ENCODE measurements at places on chromosomes 12 and 14.

DNA sequence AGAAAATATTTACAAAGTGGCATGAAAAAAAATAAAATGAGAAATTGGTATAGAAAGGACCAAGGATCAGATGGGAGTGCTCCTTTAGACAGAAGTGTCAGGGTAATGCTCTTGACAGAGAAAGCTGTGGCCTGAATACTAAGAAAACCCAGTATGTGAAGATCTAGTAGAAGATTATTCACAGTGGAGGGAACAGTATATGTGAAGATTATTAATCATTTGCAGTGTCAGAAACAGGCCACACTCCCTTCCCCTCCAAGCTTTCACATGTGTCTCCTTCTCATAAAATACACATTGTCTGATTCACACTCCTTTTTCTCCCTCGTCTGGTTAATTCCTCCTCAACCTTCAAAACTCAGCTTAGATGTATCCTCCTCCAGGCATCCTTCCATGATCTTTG, 41.3 kb downstream of the CAPS2 start:
- DNase-seq = no peak

GRCh38 chr14:73397810-73398209, 60.5 kb downstream of the NUMB start:
- no peak for DNase-seq

GRCh38 chr12:9699269-9699897, 29.9 kb downstream of the CLEC2D start:
- no peak for DNase-seq

DNA sequence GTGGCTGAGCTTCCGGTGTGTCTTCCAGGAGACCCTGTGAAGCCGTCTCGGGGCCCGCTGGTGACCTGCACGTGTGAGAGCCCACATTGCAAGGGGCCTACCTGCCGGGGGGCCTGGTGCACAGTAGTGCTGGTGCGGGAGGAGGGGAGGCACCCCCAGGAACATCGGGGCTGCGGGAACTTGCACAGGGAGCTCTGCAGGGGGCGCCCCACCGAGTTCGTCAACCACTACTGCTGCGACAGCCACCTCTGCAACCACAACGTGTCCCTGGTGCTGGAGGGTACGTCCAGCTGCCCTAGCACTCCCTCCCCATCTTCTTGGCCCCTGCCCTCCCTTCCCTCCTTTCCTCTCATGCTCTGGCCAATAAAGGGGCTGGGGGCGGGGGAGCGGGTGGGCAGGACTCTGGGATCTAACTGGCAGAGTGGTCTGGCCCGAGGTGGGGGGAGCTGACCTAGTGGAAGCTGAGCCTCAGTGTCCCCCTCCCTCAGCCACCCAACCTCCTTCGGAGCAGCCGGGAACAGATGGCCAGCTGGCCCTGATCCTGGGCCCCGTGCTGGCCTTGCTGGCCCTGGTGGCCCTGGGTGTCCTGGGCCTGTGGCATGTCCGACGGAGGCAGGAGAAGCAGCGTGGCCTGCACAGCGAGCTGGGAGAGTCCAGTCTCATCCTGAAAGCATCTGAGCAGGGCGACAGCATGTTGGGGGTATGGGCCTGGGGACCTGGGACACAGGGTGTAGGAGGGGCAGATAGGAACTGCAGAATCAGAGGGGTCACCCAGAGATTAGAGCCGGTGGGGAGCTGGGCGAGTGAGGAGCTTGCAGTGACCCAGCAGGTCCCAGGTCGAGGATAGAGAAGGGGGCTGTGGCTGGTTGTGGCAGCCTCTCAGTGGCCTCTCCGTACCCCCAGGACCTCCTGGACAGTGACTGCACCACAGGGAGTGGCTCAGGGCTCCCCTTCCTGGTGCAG, 6.0 kb downstream of the ACVRL1 start:
- DNase-seq = no peak

- DNase-seq = no peak
Measured at GRCh38 chr12:26016516-26016915, 58.0 kb downstream of the RASSF8 start.
